ENCODE measurements at places on chromosomes 13 and 19.

DNA sequence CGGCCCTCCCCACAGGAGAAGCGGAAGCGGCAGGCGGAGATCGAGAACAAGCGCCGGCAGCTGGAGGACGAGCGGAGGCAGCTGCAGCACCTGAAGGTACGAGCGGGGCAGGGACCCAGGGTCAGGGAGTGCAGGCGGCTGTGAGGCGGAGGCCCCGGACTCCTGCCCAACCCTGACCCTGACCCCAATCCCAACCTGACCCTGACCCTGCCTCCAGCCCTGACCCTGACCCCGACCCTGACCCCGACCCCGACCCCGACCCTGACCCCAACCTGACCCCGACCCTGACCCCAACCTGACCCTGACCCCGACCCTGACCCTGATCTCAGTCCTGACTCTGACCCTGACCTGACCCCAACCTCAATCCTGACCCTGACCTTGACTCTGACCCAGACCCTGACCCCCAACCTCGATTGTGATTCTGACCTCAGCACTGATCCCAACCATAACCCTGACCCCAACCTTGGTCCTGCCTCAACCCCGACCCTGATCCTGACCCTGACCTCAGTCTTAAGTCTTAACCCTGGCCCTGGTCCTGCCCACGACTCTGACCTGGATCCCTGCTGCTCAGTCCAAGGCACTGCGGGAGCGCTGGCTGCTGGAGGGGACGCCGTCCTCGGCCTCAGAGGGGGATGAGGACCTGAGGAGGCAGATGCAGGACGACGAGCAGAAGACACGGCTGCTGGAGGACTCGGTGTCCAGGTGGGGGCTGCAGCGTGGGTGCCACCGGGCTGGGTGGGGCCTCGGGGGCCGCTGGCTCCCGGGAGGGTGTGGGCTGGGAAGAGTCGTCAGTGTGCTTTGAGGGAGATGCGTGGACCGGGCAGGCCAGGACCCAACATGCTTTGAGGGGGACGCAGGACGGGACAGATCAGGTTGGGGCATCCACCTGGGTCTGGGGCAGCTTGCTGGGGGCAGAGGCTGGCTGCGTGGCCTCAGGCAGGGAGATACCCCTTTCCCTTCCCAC lies 18.5 kb downstream of the PALM start:
- DNase-seq = no peak

DNA sequence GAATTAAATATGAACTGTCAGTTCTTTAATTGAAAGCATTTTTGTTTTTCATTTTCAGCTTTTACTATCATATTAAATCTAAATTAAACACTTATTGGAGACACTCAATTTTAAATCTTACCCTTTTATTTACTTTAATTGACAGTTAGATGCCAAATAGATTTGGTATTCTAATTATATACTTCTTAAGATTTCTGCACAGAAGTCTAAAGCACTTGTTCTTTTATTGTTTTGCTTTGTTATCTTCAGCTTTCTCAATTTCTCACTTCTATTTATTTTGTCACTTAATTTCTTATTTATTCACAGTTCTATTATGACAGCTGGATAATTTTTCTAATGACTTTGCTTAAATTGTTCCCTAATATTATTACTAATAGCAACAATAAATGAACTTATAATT lies 1397.3 kb upstream of the MIR17HG start:
- DNase-seq = no peak

DNA sequence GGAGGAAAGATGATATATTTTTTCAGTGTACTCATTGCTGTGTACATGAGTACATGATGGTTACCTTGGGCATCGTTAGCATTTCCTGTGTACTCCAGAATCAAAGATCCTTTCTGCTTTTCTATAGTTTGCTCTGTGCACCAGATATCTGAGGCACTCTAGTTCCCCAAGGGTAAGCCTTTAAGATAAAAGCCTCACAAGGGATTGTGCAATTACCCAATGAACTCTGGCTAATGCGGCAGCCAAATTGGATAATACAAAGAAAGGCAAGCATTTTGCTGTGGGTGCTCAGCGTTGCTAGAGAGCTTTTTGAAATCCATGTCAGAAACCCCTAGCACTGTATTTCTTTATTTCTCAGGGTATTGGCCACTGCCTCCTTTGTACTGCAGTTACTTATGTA lies 2.9 kb downstream of the CYSLTR2 start:
- DNase-seq = no peak

DNA sequence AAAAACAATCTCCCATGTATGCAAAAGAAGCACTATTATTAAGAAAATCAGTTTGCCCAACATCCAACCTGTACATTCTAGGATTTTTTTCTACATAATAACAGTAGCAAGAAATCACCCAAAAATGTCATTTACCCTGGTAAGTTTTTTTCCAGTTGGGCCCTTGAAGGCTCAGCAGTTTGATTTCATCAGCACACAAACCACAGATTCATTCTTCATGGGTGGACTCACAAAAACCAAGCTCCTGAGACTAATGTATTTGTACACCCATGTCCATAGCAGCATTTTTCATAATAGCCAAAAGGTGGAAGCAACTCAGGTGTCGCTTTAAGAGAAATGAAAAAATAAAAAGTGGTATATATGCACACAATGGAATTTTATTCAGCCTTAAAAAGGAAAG lies 210.1 kb downstream of the TBC1D4 start:
- no peak for DNase-seq

- DNase-seq = no peak
Measured at GRCh38 chr19:10725415-10725814, 7.5 kb downstream of the DNM2 start.

GRCh38 chr13:34738254-34738992 lies 203.6 kb upstream of the NBEA start:
- no peak for DNase-seq

GRCh38 chr19:13956365-13956744 lies 4.0 kb downstream of the DCAF15 start:
- no peak for DNase-seq

- DNase-seq = no peak
Measured at GRCh38 chr19:6543866-6544347, 13.1 kb downstream of the TNFSF9 start.

GRCh38 chr13:111047326-111047725 lies 67.8 kb upstream of the ARHGEF7 start:
- no peak for DNase-seq

- DNase-seq = peak; percentile 57
Measured at GRCh38 chr19:44722131-44723121, 23.5 kb downstream of the CEACAM16 start.

DNA sequence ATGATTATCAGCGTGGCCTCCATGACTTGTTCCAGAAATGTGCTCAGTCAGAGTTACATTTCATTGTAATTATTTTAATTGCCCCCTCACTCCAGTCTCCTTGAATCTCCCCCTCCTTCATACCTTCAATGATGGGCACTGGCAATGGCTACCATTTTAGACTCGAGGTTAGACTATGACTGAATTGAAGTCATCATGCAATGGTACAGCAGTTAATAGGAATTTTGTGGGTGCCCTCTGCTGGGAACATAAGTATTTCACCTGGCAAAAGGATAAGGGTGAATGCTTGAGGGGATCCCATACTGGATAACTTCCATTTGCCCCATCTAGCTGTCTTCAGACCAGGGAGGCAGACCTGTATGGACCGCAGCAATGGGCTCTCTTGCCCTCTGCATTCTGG lies 32.2 kb upstream of the USP12 start:
- DNase-seq = no peak

GRCh38 chr13:46717275-46717674 lies 79.7 kb downstream of the ESD start:
- no peak for DNase-seq

- no peak for DNase-seq
Measured at GRCh38 chr19:49988433-49988832, 27.5 kb upstream of the SIGLEC11 start.

DNA sequence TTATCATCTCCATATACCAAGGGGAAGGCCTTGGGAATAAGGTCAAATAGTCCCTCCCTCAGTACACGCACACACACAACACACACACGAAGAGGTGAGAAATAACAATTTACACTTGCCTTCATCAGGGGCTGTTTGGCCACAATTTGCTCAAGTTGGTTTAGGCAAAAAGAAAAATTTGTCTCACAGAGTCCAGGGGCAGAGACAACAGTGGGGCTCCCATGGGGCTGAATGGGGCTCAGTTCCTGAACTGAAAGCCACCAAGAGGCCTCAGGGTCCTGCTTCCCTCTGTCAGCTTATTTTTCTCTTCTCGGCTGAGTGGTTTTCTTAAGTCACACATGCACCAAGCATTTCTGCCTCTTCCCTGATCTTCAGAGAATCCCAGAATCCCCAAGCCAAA lies 35.5 kb downstream of the PCDH8 start:
- no peak for DNase-seq

GRCh38 chr13:78600280-78600883 lies 3.0 kb downstream of the POU4F1 start:
- no peak for DNase-seq

- DNase-seq = no peak
Measured at GRCh38 chr13:33199289-33199850, 86.2 kb downstream of the STARD13 start.

- DNase-seq = no peak
Measured at GRCh38 chr13:37202264-37202663, 96.8 kb upstream of the CSNK1A1L start.

- no peak for DNase-seq
Measured at GRCh38 chr13:111241862-111242261, 78.6 kb upstream of the TEX29 start.

DNA sequence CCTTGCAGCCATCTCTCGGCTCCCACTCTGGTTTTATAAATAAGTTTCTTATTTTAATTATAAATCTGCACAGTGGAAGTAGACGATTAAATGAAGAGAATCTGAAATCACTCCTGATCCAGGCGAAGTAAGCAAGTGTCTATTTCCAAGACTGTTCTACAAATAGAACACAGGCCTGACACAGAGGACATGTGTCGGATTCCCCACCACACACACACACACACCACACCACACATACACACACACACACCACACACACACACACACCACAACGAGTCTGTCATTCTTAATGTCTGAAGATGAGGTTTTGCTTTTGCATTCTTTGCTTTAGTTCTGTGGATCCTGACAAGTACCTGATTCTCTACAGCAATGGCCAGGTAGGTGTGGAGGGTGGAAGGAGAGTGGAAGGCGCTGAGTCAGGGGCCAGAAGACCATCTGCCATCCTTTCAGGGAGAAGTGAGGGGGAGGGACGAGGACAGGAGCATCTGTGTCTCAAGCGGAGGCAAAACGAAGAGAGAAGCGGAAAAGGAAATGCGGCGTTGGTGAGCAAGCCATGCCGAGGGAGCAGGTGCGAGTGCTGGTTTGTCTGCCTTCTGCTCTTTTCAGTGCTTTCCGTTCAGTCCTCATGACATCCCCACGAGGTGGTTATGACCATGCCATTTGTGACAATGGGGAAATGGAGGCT lies 110.2 kb downstream of the TEX26 start:
- DNase-seq = no peak

- DNase-seq = no peak
Measured at GRCh38 chr19:46221152-46221551, 8.4 kb upstream of the IGFL1 start.
